ENCODE measurements at places on chromosomes 13 and 19.

GRCh38 chr13:60001889-60002288, 161.8 kb downstream of the DIAPH3 start:
- no peak for DNase-seq

GRCh38 chr13:110506396-110506795, 55.1 kb downstream of the RAB20 start:
- DNase-seq, result no peak

- no peak for DNase-seq
Measured at GRCh38 chr19:8558325-8558724, 18.9 kb downstream of the MYO1F start.

DNA sequence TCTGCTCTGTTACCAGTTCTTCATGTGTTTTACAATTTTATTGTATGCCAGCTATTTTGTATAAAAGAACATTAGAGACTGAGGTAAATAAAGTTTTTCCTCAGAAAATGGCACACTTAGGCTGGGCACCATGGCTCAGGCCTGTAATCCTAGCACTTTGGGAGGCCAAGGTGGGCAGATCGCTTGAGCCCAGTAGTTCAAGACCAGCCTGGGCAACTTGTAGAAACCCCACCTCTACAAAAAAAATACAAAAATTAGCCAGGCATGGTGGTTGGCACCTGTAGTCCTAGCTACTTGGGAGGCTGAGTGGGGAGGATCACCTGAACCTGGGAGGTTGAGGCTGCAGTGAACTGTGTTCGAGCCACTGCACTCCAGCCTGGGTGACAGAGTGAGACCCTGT, 32.0 kb downstream of the CCDC8 start:
- DNase-seq, result no peak

DNA sequence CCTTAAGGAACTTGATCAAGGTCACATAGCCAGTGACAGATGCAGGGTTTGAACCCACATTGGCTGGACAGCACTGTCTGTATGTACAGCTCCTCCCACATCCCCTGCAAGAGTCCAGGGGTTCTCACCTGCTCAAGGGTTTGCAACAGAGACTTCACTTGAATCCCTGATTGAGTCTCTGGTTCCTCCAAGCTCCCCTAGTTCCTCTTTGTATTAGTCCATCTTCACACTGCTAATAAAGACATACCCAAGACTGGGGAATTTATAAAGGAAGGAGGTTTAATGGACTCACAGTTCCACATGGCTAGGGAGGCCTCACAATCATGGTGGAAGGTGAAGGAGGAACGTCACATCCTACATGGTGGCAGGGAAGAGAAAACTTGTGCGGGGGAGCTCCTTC, 72.8 kb upstream of the CLDN10 start:
- DNase-seq, result no peak

GRCh38 chr19:55284405-55285058, 735 bp downstream of the BRSK1 start:
- no peak for DNase-seq

DNA sequence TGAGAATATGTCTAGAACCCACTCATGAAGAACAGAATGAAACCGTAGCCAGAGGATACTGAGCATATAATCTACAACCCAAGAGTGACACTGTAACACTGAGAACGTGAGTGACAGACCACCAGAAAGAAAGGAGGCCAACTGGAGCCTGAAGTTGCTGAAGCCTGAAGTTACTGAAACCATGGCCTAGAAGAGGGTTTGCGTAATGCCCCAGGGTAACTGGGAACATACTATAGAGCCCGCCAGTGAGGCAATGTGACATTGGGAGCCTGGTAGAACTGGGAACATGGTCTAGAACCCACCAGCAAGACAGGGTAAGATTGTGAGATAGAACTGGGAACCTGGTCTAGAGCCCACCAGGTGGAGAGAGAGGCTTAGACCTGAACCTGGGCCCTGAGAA, 15.5 kb upstream of the TNFSF14 start:
- no peak for DNase-seq

- no peak for DNase-seq
Measured at GRCh38 chr13:47475441-47475948, 525.6 kb downstream of the SUCLA2 start.

- DNase-seq, result no peak
Measured at GRCh38 chr19:48670699-48671445, 1.9 kb downstream of the NTN5 start.

- no peak for DNase-seq
Measured at GRCh38 chr19:10374931-10375330, 5.4 kb downstream of the TYK2 start.

DNA sequence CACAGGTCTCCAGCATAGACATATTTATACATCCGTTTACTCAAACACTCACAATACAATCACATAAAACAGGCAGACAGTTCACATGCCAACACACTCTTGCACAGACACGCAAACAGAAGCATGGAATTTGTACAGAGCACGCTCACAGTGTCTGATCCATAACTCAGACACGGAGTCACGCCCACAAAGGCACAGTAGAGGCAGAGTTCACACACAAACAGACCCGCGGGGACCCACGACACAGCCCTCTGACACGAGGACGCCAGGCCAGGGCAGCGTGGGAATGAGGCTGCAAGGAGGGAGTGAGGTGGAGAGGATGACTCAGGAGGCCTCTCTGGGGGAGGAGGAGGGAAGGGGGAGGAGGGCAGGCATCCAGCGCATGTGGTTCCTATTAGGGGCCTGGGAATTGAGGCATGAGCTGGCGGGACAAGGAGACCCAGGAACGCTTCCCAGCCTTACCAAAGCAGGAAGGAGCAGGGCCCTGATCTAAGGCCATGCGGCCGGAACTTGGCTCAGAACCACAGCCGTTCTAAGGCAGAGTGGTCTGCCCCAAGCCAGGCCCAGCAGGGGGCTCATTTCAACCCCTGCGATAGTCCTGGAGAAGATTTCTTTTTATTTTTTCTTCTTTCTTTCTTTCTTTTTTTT, 9.1 kb upstream of the OLFM2 start:
- no peak for DNase-seq

DNA sequence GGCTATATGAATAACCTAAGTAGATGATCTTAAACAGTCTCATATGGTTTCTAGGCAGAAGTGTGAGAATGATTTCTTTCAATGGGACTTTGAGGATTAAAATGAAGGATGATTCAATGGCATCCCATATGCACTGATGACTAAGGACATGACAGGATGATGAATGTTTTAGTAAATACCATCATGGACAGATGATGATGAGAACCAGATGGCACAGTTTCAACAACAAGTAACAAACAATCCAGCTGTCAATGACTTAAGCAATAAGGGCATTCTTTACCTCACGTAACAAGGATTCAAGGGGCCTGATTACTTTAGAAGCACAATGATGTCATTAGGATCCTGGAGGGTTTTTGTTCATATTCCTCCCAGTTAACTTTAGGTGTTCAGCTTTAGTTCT, 2678.4 kb downstream of the PCDH9 start:
- DNase-seq, result no peak

DNA sequence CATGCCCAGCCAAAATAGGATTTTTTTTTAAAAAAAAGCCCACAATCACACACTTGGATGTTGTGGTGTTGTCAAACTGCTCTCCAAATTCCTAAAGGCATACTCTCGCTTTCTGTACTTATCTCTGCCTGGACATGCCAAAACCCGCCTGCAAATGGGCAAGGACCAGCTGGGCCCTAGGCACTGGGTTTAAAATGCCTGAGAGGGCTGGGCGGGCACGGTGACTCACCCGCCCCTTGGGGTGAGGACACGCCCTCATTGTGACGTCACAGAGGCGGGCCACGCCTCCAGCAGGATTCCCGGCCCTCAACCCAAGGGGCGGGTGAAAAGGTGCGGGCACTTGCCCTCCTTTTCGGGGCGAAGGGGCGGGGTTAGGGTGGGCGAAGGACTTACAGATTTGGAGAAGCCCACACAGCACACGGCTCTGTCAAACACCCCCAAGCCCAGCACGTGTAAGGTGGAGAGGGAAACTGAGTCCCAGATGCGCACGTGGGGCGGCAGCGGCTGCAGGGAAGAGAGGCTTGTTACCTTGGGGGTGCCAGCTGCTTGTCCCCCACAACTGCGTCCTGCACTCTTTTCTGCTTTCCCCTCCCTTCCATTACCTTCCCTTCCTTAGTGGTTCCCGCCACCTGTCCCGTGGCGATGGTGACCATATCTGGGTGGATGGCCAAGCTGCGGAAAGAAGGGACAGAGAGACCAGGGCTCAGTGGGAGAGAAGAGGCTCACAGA, 6.6 kb downstream of the EML2 start:
- DNase-seq, result no peak

- no peak for DNase-seq
Measured at GRCh38 chr13:50459658-50460057, 383.8 kb downstream of the DLEU7 start.
